ENCODE measurements at places on chromosomes 12 and 14. TPM values are rescaled to one million over a fixed set of nuclear protein-coding genes. Genes with fewer than 3 reads are reported as not detected.

- DNase-seq = no peak
Measured at GRCh38 chr12:129961091-129961490, 57.3 kb upstream of the TMEM132D start.

Gene GALNT8
- under 0.01 TPM for total RNA-seq

DNA sequence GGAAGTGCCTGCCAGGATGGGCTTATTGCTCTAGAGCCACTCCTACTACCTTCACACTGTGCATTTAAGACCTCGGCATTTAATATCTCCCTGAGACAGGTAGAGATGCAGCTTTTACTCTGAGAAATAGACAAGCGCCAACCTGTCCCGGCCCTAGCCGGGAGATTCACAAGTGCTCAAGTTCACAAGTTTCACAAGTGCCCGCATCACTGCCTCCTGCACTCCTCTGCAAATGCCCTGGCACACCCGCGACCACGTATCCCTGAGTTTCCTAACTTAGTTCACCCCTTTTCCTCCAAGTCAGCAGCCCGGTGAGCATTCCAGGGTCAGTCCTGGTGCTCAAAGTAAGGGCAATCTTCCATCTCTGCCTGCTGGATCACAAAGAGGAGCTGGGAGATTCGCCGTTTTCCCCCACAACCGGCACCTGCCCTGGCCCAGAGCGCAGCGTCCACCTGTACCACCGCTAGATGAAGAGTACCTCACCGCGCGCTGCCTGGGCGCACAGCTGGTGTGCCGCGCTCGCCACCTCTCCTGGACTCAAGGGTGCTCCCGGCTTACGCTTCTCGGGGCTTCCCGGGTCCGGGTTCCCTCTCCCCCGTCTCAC lies 5.0 kb upstream of the SLC38A4 start:
- DNase-seq = peak; percentile 34

Gene RAD52
- total RNA-seq = 10.3 TPM

- no peak for DNase-seq
Measured at GRCh38 chr12:109250523-109250922, 58.6 kb downstream of the FOXN4 start.

Gene GDF11
- 3.9 TPM for total RNA-seq

Gene DIO2
- total RNA-seq = 31.5 TPM

- DNase-seq = no peak
Measured at GRCh38 chr12:12443431-12443878, 86.6 kb downstream of the BORCS5 start.

- DNase-seq = peak; percentile 30
Measured at GRCh38 chr12:89521364-89522223, 3.0 kb downstream of the GALNT4 start.

Gene HOXC6
- 1.6 TPM for total RNA-seq

- DNase-seq = peak; percentile 66
Measured at GRCh38 chr14:21072031-21072473, 1.9 kb downstream of the ARHGEF40 start.

DNA sequence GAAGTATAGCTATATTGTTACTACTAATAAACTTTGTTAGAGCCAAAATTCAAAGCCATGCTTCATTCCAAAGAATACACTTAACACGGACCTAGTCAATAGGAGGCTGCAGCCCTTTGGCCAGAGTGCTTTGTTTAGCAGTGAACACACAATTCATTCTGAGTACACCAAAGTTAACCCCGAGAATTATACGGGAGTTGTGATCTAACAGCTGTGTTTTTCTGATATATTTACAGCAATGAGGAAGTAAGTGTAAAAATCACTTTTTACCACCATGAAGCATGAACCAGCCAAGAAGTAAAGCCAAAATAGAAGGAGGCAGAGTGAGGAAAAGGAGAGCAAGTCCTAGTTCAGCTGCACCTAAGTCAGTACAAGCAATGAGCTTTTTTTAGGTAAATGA lies 156.8 kb upstream of the PDE3A start:
- no peak for DNase-seq

Gene LRIG3
- total RNA-seq = 97.2 TPM

- no peak for DNase-seq
Measured at GRCh38 chr12:48005001-48005749, 899 bp upstream of the COL2A1 start.

Gene CLEC7A
- total RNA-seq = under 0.01 TPM

DNA sequence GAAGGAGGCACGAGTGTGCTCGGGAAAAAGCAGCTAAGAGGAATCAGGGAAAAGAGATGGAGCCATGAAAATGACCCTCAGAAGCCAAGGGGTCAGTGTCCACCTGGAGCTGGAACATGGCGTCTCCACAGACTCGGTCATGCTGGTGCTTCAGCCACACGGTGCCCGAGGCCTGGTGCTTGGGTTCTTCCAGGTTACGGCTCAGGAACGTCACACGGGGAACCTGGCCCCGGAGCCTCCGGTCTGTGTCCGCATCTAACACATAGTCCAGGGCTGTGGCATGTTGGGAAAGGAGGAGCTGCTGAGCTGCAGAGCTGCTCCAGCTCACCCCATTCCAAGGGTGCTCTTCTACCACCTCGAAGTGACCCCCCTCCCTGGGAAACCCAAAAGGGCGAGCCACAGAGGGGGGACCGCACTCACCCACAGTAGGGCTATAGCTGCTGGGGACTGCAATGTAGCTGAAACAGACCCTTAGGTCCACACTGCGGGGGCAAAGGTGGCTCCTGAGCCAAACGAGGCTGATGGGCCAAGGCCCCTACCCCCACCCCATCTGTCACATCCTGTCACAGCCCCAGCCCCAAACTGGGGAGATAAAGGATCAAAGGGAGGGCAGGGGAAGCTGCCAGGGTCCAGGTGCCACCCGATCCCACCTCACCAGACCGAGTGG lies 10.8 kb downstream of the ITGA7 start:
- DNase-seq = no peak

DNA sequence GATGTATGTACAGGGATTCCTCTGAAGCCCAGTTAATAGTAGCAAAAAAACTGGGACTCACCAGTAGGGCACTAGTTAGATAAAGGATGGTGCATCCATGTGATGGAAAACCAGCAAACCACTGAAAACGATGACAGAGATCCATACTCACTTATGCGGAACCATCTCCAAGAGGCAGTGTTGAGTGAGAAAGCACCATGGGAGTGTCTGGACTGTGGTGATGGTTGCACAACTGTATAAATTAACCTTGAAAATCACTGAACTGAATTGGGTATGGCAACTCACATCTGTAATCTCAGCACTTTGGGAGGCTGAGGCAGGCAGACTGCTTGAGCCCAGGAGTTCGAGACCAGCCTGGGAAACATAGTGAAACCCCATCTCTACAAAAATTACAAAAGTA lies 53.6 kb upstream of the ZFP36L1 start:
- DNase-seq = no peak

Gene TNFAIP2
- total RNA-seq = 122 TPM

Gene TRHDE
- 20.9 TPM for total RNA-seq

- no peak for DNase-seq
Measured at GRCh38 chr14:100822013-100822412, 3.9 kb upstream of the MEG3 start.

Gene UNC79
- under 0.01 TPM for total RNA-seq

Gene ADAM20
- total RNA-seq = 0.86 TPM

DNA sequence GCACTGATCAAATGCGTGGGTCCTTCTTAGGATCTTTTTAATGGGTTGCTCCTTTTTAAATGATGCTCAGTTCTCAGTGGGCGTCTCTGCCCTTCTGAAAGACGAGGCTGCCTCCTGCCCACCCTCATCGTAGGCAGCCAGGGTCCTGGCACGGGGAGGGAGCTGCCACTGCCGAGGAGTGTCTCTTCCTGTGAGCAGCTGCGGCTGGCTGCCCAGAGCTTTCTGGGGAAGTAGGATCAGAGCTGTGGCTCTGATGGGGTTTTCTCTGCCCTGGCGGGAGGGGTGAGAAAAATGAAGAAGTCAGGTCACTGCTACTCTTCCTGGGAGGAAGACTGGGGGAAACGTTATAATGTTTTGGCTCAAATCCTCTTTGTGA lies 31.1 kb upstream of the BEGAIN start:
- DNase-seq = no peak

DNA sequence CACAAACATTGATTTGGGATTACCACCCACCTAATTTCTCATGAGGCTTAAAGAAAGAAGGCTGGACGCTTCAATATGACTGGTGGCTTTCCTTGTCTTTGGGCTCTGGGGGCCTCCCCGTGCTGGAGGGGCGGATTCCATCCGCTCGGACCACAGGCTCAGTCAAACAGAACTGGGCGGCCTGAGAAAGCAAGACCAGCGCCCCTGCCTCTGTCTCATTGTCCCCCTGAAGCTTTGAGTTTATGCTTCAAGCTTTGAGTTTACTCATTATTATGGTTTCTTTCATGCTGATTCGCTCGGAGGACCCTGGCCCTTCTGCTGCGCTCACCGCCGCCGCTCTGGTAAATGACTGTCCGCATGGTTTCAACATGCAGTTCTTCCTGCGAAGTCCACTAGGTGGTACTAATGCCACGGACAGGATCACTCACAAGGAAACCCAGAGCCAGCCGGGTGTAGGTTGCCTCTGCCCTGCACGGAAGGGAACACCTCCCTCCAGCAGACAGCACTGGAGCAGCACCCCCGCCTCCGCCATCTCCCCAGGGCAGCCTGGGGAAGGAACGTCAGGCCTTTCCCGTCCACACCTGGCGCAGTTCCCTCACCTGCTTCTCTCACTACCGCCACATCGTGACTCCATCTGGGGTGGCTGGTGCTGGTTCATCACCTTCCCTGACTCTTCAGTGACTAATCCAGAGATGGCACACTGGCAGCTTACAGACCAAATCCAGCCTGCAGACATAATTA lies 13.2 kb upstream of the TIGAR start:
- DNase-seq = peak; percentile 78

GRCh38 chr12:131085125-131085815 lies 131.6 kb downstream of the ADGRD1 start:
- DNase-seq = no peak

DNA sequence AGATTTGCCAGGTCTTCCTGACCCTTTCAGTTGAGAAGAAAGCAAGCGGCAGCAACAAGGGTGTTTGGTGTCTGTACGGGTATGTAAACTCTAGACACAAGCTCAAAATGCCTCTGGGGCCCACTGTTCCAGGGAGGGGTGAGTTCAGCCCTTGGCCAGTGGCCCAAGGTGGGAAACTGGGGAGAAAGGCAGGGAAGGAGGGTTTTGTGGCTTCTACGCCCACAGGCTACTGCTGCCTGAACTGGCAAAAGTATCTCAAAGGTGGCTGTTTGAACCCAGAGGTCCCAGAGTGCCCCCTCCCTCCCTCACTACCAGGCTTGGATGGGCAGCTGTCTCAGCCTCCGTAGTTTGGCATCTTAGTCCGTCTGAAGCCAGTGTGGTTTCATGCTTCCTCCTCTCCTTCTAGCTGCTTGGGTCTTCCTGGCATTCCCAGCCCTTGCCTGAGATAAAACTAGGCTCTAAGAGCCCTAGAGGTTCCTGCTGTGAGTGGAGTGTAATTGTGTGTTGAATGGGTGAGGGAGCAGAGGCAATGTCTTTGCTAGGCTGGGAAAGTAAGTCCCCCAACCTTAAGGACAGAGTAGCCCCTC lies 5.5 kb downstream of the HOXC5 start:
- no peak for DNase-seq

- DNase-seq = no peak
Measured at GRCh38 chr12:13148485-13148847, 45.0 kb upstream of the GSG1 start.

Gene TAS2R43
- total RNA-seq = 4.5 TPM

DNA sequence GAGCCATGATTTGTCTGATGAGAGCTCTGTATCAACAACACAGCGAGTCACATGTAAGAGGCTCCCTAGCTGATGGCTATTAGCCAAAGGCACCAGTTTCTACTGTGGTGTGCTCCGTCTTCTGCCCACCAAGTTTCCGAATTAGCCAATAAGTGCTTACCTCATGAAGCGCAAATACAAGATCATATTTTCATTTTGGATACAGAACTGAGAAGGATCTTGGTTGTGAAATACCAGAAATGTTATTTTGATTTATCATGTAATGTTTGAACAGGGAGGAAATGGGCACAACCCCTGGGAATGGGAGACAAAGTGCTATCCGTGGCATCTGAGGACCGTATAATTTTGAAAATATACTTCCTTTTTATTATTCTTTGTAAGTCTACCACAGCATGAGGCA lies 234.3 kb downstream of the DACT1 start:
- peak; percentile 13 for DNase-seq

DNA sequence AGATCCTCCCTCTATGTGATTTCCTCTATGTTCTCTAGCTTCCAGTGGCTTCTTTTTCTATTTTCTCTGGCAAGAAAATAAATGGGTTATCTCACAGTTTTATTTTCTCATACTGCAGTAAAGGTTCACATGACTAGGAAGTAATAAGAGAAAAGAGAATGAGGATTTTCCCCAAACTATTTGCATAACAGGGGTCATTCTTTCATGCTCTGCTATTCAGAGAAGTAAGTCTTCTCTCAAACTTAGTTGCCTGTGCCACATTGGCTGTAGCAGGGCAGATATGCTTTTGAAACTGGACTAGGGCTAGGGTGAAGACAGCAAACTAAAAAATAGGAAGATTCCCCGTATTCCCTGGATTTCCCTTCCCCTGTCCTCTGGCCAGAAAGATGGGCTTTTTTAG lies 57.4 kb downstream of the ACSM4 start:
- no peak for DNase-seq

GRCh38 chr14:64388533-64389285 lies 556 bp downstream of the MTHFD1 start:
- DNase-seq = peak; percentile 45

Gene HOXC12
- total RNA-seq = under 0.01 TPM

DNA sequence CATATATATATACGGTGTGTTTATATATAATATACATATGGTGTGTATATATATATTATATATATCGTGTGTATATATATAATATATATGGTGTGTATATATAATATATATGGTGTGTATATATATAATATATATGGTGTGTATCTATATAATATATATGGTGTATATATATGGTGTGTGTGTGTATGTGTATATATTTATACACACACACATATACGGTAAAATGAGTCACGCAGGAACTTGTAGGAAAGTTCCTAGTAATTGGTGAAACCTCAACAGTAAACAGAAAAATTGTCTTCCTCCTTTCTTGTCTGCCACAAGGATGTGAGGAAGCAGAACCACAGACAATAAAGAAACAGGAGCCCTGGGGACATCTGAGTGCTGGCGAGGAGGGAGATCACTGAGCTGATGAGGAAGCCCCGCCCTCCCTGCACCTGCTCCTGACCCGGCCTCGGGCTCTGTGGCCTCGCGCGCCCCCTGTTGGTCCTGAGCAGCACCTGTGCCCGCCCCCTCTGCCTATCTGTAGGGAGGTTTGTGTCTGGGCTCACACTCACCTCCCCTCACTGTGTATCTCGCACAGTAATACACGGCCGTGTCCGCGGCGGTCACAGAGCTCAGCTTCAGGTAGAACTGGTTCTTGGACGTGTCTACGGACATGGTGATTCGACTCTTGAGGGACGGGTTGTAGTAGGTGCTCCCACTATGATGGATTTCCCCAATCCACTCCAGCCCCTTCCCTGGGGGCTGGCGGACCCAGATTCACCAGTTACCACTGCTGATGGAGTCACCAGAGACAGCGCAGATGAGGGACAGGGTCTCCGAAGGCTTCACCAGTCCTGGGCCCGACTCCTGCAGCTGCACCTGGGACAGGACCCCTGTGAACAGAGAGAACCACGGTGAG lies 1079.4 kb downstream of the TMEM121 start:
- DNase-seq = no peak

GRCh38 chr12:92191061-92191460 lies 45.4 kb upstream of the BTG1 start:
- no peak for DNase-seq

Measured in fibroblast of villous mesenchyme (primary cell).